ENCODE measurements at places on chromosomes 2 and 18.

DNA sequence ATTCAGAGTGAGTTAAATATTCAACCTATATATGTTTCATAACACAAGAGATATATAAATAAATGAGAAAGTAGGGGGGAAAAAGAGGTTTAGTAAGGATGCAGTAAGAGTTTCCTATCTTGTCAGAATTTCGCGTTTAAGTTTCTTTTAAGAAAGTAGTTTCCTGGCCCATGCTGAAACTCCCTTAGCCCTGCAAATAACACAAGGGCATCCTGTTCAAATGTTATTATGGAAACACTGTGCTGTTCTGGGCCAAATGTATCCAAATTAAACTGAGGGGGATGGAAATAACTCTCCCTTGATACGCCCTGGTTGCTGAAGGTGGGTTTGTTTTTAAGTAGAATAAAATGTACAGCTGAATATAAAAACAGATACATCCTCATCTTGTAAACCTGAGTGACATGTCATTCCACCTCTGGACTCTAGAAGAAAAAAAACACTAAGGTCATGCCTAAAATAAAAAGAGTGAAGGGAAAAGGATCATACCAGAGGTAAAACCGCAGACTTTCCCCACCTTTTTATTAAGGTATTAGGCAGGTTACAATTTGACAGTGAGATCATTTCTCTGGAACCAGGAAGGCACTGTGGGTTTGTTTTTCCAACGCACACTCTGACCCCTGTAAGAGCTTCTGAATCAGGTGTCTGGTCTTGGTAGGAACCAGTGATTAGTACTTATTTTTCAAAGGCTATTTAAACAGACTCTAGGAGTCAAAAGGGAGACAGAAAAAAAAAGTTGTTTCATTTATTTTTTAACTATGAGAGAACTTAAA is 16.7 kb downstream of the BCL2 start:
- no peak for DNase-seq

- DNase-seq, result no peak
Measured at GRCh38 chr2:61478086-61478485, 7.2 kb upstream of the USP34 start.

GRCh38 chr18:3983351-3983969 is 471.6 kb downstream of the DLGAP1 start:
- no peak for DNase-seq

- DNase-seq, result no peak
Measured at GRCh38 chr2:215685238-215685990, 249.5 kb upstream of the FN1 start.

DNA sequence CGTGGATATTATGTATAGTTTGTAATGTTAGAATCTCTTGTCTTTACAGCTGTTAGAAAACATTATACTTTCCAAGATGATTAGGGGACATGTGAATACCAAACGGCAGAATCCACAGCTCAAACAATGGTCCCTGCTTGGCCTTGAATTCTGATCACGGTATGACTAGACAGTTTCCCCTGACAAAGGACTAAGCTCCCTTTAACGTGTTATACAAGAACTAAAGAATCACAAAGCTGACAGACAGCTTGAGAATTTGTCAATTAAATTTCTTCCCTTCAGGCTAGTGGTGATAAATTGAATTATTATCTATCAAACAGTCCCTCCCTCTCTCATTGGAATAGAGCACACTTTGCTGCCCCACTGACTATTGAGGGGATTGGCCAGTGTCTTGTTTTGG is 359.2 kb upstream of the ID2 start:
- no peak for DNase-seq

DNA sequence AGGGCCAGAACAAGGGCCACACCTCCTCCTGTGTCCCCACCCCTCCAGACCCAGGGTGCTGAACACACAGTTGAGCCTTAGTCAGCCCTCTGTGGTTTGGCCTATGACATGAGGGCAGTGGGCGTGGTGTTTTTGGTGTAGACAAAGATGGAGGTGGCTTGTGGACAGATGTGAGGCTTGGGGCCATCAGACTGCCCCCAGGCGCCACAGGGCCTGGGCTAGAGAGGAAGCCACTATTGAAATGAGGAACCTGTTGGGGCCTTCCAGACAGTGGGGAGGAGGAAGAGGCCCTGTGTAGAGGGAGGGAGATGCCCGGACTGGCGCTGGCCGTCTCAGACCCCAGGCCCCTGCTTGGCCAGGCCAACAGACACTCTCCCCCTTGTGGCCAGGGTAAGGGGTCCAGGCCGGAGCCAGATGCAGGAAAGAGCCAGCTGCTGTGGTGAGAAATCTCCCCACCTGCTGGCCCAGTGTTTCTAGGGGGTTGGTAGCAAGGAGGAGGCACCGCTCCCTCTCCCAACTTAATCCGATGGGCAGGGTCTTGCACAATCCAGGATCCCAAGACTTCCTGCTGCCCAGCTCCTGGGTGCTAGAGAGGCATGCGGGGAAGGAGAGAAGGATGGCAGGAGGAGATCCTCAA is 53.8 kb downstream of the SMAD7 start:
- peak; percentile 100 for DNase-seq

- no peak for DNase-seq
Measured at GRCh38 chr2:152415796-152416195, 80.8 kb downstream of the FMNL2 start.

DNA sequence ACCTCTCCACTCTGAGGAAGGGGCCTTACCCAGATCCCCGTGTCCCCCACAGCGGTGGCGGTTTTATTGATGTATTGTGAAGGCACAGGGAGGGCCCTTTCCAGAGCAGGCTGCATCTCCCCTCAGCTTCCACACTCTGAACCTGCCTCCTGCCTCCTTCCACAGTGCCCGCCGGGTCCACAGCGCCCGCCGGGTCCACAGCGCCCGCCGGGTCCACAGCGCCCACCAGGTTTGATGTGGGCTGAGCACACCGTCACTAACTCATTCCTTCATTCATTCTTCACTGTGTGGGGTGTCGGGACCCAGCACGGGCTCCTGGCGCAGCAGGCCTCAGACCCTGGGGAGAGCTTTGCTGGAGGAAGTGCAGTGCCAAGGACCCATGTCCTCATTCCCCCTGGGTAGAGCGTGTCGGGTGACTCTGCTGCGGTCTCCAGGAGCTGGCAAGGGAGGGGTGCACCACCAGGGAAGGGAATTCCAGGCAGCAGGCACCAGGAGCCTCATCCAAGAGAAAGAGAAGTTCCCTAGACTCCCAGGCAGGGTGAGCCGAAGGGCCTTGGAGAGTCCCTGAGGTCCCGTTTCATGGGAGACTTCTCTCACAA is 57.1 kb downstream of the HPCAL1 start:
- DNase-seq, result no peak

DNA sequence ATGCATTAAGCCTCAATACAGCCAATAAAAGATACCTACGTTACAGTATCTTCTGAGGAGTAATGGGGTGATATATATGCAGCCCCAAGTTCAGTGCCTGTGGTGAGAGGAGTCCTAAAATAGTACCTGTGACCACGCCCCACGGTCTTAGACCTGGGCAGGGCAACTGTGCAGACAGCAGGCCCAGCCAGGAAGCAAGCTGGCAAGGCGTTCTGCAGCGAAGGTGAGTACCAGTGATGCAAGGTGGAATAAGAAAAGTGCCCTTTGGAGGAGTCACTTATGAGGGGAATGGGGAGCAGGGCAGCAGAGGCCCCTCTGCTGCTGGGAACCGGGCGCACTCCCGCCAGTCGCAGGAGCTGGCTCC is 12.7 kb upstream of the MAP3K2 start:
- no peak for DNase-seq

GRCh38 chr2:174673876-174674275 is 76.3 kb upstream of the WIPF1 start:
- DNase-seq, result no peak

- DNase-seq, result no peak
Measured at GRCh38 chr2:122105171-122105876, 349.9 kb downstream of the TSN start.

GRCh38 chr2:28695245-28695647 is 56.4 kb upstream of the PPP1CB start:
- DNase-seq, result no peak

GRCh38 chr2:238313289-238313990 is 6.9 kb upstream of the TRAF3IP1 start:
- no peak for DNase-seq

- DNase-seq, result no peak
Measured at GRCh38 chr2:145775591-145775990, 1255.7 kb upstream of the ZEB2 start.

- no peak for DNase-seq
Measured at GRCh38 chr18:48361801-48362200, 47.4 kb downstream of the ZBTB7C start.

DNA sequence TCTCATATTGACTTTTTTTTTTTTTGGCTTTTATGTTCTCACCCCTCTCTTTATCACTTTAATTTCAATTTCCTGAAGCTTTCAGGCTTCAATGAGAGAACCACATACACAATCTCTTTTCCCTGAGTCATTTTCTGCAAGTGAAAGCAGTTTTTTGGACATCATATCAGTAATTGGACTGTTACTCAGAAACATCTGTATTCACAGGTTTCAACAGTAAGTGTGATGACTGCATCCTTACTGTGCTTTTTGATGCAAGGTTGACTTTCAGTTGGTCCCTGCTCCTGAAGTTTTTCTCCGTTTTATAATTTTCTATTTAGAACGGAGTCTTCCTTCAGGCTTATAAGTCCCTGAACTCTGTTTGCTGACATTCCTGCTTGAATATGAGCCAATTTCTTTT is 70.5 kb upstream of the CCBE1 start:
- DNase-seq, result no peak

DNA sequence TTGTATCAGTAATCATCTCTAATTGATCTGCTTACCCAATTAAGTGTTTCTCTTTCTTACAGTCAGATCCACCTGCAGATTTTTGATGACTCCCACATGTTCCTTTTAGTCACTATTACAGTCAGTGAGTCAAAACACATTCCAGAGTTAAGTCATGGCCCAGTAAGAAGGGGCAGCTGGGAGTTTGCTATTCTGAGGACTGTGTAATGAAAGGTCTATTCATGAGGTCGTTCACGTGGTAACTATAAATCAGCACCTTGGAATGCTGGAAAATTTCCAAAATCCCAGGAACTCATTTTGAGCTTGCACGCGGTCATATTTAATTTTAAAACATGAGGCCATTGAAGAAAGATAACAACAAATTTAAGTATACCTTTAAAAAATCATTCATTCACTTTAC is 252.5 kb downstream of the XIRP2 start:
- DNase-seq, result no peak

DNA sequence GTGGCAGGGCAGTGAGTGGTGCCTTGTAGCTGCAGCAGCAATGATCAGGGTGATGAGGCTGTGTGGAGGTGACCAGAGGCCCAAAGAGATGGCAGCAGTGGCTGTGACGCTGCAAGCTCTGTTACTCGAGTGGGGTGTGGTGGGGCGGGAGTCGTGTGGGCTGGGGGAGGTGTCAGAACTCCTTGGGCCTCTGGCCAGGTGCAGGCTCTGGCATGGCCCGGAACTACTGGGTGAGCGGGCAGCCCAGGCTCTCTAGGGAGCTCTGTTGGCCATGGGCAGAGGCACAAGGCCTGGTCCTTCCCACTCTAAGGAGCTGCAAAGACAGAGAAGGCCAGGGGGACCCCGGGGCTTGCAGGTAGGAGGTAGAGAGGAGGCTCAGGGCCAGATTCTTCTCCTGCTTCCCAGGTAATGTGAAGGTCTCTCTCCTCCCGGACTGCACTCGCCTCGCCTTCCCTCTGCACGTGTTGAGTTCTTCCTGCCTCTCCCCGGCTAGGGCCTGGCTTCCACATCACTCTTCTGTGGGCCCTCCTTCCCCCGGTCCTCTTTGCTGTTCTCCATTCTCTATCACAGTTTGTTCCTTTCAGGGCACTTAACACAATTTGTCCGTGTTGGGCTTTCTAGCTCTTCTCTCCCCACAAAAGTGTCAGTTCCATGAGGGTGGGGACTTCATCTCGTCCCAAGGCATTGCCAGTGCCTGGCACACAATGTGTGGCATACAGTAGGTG is 114.8 kb downstream of the MCFD2 start:
- no peak for DNase-seq

GRCh38 chr2:15119722-15120175 is 441.4 kb downstream of the NBAS start:
- DNase-seq, result no peak

DNA sequence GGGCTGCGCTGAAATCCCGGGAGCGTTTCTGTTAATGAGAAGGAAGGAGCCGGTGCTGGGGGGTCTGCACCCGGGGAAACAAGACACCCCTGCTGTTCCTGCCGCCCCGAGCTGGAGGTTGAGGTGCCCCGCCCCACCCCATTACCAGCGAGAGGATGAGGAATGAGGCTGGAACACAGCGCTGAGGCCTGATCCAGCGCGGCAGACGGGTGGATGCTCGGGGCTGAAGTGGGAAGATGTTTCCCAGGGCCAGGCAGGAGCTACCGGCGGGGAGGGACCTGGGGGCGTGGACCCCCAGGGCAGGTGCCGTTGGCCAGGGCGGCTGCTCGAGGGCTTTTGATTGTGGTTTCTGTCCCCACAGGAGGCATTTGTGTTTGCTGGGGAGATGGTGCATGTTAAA is 134.3 kb upstream of the CTDP1 start:
- no peak for DNase-seq

DNA sequence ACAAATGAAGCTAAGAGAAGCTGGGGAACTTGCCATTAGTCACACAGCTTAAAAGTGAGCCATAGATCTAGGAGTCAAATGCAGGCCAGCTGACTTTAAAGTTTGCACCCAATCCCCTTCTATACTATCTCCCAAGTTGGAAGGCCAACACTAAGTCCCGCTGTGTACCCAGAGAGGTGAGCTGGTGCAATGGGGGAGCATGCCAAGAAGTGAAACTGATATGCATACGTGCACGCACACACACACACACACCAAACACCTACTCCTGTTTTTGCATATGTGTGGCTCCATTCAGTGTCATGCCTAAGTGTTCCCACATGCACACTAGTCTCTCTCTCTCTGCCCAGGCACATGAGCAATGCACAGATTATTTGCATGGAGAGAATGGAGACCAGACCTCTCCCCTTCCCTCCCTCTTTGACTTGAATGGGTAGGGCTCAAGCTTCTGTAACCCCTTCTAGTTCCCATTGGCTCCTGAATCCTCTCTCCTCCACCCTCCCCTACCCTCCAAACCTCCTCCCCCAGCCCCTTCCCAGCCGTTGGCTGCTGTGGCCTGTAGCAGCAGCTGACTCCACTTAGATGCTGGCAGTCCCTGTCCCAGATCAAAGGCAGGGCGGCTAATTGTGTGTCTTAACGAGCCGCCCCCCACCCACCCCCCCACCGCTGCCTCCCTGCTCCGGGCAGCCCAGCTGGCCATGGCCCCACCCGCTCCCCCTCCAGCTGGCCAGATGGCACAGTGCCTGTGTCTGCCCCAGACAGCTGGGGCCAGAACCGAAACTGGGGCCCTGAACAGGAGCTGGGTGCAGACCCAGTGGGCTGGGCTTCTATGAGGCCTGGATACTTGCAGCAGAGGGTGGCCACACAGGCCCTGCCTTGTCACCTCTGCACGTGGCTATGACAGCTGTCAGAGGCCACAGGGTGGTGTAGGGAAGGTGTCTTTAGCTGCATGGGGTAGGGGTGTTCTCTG is 5.6 kb downstream of the WNT10A start:
- no peak for DNase-seq

- DNase-seq, result peak; percentile 34
Measured at GRCh38 chr2:216636551-216637450, 3.6 kb downstream of the IGFBP2 start.

GRCh38 chr2:141770530-141770929 is 360.3 kb downstream of the LRP1B start:
- DNase-seq, result no peak

All from CD14-positive monocyte (primary cell).